Activated T-cell treated with anti-CD3 and anti-CD28 coated beads, Interleukin-2, amount 50 U/mL, for 4 hours (primary cell): ENCODE measurements at places on chromosomes 11 and 22.
A peak's percentile ranks its signal among the peaks of the same experiment; 100 is the strongest.

DNA sequence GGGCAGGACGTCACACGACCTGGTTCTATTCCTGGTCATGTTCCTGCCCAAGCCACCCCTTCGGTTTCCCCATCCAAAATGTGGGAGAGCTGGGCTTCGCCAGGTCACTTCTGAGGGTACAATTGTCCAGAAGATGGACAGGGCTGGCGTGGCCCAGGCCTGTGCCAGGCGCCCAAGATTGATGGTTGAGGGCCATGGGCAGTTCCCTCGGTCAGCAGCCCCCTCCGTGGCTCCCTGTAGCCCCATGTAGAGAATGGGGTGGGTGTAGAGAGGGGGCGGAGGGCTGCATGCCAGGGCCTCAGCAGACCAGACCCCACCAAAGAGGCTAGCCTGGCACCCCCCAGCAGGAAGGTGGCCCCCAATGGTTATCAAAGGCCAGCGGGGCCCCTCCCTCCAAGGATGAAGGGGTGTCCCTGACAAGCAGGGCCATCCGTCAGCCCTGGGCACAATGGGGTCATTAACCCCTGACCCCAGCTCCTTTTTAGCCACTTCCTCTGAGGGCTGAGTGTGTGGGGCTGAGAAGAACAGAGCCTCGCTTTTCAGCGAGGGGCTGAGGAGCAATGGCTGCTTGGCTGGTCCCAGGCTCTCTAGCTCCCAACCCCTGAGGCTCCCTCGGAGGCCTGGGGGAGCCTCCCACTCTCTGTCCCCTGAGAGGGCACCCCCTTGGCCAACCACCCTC, 11.0 kb upstream of the PICK1 start:
- DNase-seq: no peak

DNA sequence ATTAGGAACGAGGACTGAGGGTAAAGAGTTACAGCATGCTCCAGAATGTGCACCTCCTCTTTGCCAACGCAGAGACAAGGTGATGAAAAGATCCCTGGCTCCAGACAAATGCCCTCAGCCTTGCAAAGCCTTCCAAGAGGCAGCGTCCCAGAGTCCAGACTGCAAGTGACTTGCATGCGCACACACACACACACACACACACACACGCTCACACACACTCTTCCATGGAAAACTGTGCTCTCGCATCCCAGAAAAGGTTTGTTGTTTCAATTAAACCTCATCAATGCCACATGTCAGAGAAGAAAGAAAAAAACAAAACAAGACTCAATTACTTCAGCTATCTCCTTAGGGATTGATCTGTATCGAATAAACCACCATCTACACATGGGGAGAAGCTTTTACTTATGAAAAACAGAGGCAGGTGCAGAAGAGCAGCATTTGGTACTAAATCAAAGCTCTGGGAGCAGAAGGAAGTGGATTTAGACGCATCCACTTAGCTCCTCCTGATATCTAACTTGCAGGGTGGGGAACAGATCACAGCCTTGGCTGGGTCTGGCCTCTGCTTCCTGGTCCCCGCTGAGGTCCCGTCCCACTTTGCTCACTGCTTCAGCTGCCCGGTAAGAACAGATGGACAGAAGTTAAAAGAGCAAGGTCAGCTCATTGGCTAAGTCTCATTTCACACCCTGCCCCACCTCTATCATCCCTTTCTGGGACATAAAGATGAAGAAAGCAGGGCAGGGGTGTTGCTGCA, 249.8 kb upstream of the BLID start:
- no peak for DNase-seq

DNA sequence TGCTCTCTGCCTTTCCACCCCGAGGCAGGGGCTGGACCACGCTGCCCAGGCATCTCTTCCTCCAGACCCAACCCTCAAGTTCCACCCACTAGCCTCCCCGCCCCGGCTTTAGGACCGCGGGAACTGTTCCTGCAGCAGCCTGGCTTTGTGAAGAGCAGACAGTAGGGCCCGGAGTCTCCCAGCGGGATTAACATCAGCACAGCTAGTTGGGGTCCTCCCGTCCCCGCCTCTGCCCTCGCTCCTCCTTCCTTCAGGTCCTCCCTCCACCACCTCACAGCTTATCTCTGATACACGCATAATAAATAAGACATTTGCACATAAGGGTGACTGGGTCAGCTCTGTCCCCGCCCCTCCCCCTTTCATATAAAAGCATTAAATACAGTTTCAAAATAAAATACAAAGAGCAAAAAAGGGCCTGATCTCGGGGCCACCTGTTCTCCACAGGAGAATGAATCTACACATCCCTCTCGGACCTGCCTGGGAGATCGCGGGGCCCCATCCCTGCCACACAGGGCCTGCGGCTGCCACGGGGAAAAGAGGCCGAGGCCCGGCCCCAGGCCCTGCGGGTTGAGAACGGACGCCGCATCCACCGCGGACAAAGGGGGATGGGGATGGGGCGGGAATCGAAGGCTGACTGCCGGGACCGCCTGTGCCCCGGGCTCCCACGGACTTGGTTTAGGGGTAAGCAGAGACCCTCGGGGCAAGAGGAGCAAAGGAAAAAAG, 6.5 kb downstream of the ZFTA start:
- DNase-seq: no peak

GRCh38 chr11:12330485-12331231, 46.7 kb upstream of the PARVA start:
- DNase-seq: no peak

DNA sequence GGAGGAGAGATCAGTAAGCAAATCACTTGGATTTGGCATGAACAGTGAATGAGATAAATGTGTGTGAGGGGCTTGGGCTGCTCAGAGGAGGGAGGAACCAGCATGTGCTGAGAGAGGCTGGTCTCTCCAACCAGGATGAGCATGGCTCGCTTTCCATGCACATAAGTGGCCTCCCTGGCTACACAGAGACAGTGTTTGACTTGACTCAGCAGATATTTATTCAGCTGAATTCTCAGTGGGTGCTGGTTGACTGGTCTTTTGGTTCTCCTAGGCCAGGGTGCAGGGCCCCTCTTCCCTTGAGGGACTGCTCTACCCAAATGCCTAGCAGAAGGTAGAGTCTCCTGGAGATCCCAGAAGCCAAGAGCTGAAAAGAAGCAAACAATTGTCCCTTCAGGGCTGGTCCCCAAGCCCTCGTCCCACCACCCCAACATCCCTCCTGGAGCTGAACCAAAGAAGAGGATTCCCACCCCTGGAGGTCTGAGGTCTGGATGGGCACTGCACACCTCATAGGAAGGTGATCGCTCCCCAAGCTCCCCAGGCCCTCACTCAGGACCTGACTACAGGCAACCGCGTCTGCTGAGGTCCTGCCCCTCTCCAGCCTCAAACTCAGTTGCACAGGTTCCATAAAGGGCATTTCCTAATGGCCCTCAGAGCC, 3.3 kb upstream of the TRIM29 start:
- DNase-seq: no peak

- no peak for DNase-seq
Measured at GRCh38 chr11:35812828-35813227, 131.0 kb upstream of the LDLRAD3 start.

DNA sequence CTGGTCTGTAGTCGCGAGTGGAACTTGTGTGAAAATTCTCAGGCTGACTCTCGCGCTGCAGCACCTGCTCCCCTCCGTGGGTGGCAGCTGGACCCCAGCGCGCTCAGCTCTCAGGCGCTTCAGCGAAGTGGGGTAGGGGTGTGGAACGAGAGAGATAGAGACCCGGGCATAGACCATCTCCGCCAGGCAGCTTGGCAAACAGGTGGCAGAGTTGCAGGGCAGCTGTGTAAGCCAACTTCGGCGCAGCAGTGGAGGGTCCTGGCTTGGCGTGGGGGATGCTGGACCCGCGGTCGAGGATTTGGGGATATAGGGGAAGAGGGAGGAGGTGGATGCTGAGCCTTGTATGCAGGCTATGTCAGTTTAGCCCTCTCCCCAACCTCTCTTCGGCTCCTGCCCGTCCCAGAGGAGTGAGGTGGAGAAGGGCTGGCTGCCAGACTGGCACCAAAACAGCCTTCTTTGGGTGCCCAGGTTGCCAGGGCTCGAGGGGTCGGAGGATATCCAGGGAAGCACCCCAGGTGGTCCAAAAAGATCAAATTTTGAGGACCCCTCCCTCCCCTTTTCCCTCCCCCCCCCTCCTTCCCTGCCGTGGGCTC, 746 bp upstream of the CALCB start:
- DNase-seq: no peak

GRCh38 chr11:18700375-18700774, 1.8 kb downstream of the TMEM86A start:
- no peak for DNase-seq

DNA sequence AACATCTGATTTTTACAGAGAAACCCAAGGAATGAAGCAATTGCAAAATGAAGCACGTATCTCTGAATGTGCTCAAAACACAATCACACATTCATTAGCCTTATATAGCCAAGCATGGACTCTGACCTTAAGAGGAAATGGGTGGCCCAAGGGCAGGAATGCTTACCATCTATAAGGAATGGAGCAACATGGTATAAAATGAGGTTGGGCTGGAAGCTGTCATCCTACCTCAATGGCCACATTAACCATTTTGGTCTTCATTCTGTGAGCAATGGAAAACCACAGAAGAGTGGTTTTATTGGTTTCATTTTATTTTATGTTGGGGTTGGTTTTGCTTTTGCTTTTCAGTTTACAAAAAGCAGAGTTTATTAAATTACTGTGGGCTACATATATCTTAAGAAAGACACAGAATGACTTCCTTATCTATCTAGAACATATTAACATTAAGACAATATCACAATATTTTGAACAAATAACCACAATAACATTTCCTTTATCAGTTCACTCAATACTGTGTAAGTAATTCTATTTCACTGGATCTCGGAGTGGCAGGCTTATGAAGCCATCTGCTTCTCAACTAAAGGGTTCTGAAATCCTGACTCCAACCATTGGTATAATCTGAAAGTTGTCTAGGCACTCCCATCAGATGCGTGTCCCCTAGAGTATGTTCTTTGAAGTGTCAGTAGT, 10.8 kb upstream of the MS4A13 start:
- no peak for DNase-seq

DNA sequence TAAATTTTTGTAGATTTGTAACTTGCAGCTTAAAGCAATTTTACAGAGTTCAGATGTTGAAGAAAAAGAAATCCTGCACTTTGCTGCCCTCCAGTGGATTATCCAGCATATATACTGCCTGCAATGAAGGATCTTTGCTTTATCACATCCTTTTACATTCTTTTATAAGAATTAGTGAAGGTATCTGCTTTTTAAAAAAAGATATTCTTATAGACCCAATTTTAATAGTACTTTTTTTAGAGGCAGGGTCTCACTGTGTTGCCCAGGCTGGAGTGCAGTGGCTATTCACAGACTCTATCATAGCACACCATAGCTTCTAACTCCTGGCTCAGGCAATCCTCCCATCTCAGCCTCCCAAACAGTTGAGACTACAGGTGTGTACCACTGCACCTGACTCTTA, 60.7 kb downstream of the TTC17 start:
- DNase-seq: no peak

DNA sequence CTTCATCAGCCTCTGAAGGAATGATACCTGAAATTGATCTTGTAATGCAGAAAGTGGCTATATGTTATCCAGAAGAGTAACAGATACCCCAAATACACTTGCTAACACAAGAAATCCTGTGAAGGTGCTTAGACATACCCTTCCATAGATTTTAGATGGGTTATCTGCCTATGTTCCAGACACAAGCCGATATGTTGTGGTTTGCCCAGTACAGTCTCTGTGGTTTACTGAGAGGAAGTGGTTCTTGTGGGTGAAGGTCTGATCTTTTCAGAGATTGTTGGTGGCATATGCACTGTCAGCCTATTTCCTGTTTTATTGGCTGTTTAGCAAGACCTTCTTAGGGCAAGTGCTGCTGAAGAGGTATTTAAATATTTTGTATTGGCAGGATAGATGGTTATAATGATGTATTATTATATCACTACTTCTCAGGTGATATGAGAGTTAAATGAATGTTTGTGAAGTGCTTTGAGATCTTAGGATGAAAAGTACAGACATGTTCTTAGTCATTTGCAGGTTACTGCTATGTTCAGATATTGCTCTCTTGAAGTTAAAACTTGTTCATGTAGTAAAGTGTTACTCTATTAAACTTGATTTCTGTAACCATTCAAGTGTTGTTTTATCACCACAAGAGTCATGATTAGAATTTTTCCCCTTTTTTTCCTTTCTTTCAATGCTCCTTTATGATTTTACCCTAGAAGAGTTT, 8.2 kb downstream of the ARHGEF12 start:
- peak; percentile 9 for DNase-seq

- no peak for DNase-seq
Measured at GRCh38 chr11:117384045-117384444, 56.4 kb downstream of the CEP164 start.
